ENCODE measurements at places on chromosomes 5 and 9.

GRCh38 chr9:18594837-18595236 lies 120.9 kb downstream of the ADAMTSL1 start:
- H3K27me3 ChIP-seq = no peaks in the 10 kb centered on the region
- H3K4me3 ChIP-seq = no peak overlapping the region
- no peaks in the 10 kb centered on the region for H3K36me3 ChIP-seq
- DNase-seq = no peak

GRCh38 chr5:63439537-63439936 lies 522.7 kb downstream of the HTR1A start:
- H3K4me1 ChIP-seq = no peaks in the 10 kb centered on the region
- no peak overlapping the region for H3K4me3 ChIP-seq
- DNase-seq = peak; percentile 46
- no peaks in the 10 kb centered on the region for H3K27me3 ChIP-seq

- H3K27ac ChIP-seq = no peak overlapping the region
- no peaks in the 10 kb centered on the region for H3K4me1 ChIP-seq
- H3K27me3 ChIP-seq = no peaks in the 10 kb centered on the region
- no peaks in the 10 kb centered on the region for H3K36me3 ChIP-seq
- H3K4me3 ChIP-seq = no peak overlapping the region
These were observed 6.6 kb upstream of the OTULINL start for GRCh38 chr5:14574891-14575508.

- H3K4me1 ChIP-seq = no peaks in the 10 kb centered on the region
- no peak for DNase-seq
- no peaks in the 10 kb centered on the region for H3K36me3 ChIP-seq
- no peak overlapping the region for H3K27ac ChIP-seq
These were observed 114.3 kb downstream of the MVB12B start for GRCh38 chr9:126440940-126441339.

DNA sequence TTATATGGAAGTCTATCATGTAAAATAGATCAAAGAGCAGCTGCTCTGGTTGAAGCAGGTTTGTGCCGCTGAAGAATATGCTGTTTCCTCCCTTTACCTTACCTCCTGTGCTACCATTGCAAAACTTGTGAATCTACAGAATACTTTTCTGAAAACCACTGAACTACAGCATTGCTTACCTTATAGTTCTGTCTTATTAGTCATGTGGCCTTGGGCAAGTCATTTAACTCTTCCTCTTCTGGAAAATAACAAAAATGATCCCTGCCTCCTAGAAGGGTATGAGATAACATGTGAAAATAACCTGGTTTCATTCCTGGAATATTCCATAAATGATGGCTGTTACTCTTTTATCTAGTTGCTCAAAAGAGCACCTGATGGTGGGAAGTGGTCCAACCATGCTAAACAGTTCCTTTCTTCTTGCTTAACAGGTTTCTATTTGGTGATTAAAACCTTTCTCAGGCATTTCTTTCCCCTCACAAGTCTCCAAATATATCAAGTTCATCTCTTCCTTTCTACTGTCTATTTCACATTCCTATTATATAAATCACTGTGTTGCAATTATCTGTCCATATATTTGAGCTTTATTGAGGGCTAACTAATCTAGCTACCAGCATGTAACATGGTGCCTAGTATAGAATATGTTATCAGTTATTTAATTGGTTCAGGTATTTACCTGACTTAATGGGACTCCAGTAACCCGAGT lies 15.0 kb downstream of the TRIM32 start:
- H3K27ac ChIP-seq = no peak overlapping the region
- H3K27me3 ChIP-seq = no peaks in the 10 kb centered on the region
- H3K36me3 ChIP-seq = no peaks in the 10 kb centered on the region
- H3K4me3 ChIP-seq = no peak overlapping the region

DNA sequence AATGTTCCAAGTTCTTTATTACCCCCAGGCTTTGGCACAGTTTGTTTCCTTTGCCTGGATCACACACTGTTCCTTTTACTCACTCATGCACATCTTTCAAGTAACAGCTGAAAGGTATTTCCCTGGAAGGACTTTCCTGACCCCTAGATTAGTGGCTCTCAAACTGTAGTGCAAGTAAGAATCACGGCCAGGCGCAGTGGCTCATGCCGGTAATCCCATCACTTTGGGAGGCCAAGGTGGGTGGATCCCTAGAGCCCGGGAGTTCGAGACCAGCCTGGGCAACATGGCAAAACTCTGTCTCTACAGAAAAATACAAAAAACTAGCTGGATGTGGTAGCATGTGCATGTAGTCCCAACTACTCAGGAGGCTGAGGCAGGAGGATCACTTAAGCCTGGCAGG lies 19.1 kb upstream of the DELE1 start:
- no peak overlapping the region for H3K4me3 ChIP-seq
- H3K36me3 ChIP-seq = no peaks in the 10 kb centered on the region
- no peak overlapping the region for H3K27ac ChIP-seq
- H3K4me1 ChIP-seq = no peaks in the 10 kb centered on the region

GRCh38 chr9:121499427-121500164 lies at the start of gene GGTA1:
Gene GGTA1, minus strand, starts transcription at chr9:121499844. Its CDS starts 31,922 bp downstream, at chr9:121467922.
- no peaks in the 10 kb centered on the region for H3K36me3 ChIP-seq
- H3K27ac ChIP-seq = no peak within 1 kb of the TSS
- peaks cover 10% of the 10 kb centered on the region for H3K27me3 ChIP-seq
- H3K4me3 ChIP-seq = peak within 1 kb of the TSS; percentile 26
- H3K4me1 ChIP-seq = no peaks in the 10 kb centered on the region

Data from mesendoderm (in vitro differentiated cells).